ENCODE measurements at places on chromosomes 1 and 21. TPM values are rescaled to one million over a fixed set of nuclear protein-coding genes. Genes with fewer than 3 reads are reported as not detected.

- no peaks in the 10 kb centered on the region for H3K36me3 ChIP-seq
- no peak overlapping the region for H3K4me3 ChIP-seq
- DNase-seq: no peak
- H3K27me3 ChIP-seq: no peaks in the 10 kb centered on the region
- H3K27ac ChIP-seq: no peak overlapping the region
Observed at GRCh38 chr1:51305371-51305823, 25.0 kb downstream of the TTC39A start.

ZSWIM5 gene
- 0.62 TPM for total RNA-seq

A3GALT2 gene
- not detected for total RNA-seq

CCDC27 gene
- total RNA-seq: not detected

- peaks cover 10% of the 10 kb centered on the region for H3K4me1 ChIP-seq
- no peak overlapping the region for H3K4me3 ChIP-seq
- H3K27me3 ChIP-seq: no peaks in the 10 kb centered on the region
- no peak overlapping the region for H3K27ac ChIP-seq
- H3K36me3 ChIP-seq: peaks cover 17% of the 10 kb centered on the region
Observed at GRCh38 chr1:171801487-171801891, 20.0 kb downstream of the METTL13 start.

DNA sequence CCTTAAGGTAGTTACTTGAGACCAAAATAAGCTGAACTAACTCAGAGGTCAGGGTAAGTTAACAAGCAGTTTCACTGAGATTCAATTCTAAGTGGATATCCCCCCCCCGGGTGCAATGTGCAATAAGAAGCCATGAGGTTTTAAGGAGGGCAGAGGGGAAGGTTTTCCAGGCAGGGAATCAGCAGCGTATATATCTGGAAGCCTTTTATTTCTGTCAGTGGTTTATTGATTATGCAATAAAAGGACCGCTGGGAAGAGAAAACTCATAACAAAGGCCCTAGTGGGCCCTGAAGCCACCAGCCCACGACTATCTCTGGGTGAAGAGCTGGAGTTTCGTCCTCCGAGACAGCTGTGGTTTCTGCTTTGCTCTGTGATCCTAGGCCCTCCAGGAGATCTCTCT, 53.1 kb upstream of the CTPS1 start:
- no peaks in the 10 kb centered on the region for H3K4me1 ChIP-seq
- DNase-seq: no peak
- no peak overlapping the region for H3K27ac ChIP-seq
- peaks cover 5% of the 10 kb centered on the region for H3K27me3 ChIP-seq
- no peaks in the 10 kb centered on the region for H3K36me3 ChIP-seq

DNA sequence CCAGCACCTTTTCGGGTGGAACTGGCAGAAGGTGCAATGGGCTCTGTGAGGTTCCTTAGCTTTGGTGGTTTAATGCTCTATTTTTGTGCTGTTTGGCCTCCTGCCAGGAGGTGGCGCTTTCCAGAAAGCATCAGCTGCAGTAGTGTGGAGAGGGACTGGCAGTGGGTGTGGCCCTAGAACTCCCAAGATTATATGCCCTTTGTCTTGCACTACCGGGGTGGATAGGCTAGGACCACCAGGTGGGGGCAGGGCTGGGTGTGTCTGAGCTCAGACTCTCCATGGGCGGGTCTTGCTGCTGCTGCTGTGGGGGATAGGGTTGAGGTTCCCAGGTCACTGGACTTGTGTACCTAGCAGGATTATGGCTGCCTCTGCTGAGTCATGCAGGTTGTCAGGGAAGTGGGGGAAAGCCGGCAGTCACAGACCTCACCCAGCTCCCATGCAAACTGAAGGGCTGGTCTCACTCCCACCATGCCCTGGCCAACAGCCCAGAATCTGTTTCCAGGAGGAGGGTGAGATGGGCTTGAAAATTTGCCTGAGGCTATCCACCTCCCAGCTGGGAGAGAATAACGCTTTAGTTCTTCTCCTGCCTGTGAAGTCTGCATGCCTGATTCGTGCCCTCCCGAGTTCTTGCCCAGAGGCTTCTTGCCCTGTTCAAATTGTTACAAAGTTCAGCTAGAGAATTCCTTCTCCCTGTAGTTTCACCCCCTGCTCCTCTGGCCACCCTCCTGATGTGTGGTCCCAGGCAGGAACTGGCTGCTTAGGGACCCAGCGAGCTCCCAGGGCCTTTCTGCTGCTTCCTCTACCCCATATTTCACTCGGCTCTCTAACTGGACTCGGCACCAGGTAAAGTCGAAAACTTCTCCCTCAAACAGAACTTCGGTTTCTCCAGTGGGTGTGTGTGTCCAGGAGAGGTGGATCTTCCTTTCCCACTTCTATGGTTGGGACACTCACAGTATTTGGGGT, 76.5 kb upstream of the BTG3 start:
- H3K27ac ChIP-seq: no peak overlapping the region
- peak; percentile 21 for DNase-seq
- H3K4me3 ChIP-seq: no peak overlapping the region
- peaks cover 41% of the 10 kb centered on the region for H3K4me1 ChIP-seq
- H3K27me3 ChIP-seq: no peaks in the 10 kb centered on the region

DNA sequence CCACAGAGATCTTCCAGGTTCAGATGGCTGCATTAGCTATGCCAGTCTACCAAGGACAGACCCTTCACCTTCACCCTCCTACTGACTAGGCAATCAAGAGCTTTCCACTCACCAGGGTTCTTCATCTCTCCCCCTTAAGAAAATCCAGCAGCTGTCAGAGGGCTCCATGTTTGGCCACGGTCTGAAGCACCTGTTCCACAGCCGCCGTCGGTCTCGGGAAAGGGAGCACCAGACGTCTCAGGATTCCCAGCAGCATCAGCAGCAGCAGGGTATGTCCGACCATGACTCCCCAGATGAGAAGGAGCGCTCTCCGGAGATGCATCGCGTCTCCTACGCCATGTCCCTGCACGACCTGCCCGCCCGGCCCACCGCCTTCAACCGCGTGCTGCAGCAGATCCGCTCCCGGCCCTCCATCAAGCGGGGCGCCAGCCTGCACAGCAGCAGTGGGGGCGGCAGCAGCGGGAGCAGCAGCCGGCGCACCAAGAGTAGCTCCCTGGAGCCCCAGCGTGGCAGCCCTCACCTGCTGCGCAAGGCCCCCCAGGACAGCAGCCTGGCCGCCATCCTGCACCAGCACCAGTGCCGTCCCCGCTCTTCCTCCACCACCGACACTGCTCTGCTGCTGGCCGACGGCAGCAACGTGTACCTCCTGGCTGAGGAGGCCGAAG, 13.8 kb downstream of the TMCC2 start:
- no peaks in the 10 kb centered on the region for H3K36me3 ChIP-seq
- H3K27ac ChIP-seq: no peak overlapping the region
- H3K4me1 ChIP-seq: peaks cover 15% of the 10 kb centered on the region

GRCh38 chr1:199704231-199704630, 323.3 kb upstream of the NR5A2 start:
- H3K36me3 ChIP-seq: no peaks in the 10 kb centered on the region
- H3K27ac ChIP-seq: no peak overlapping the region
- H3K4me3 ChIP-seq: no peak overlapping the region
- no peaks in the 10 kb centered on the region for H3K4me1 ChIP-seq

GRCh38 chr1:22652881-22653316, at the start of gene C1QB:
Gene C1QB (plus strand): TSS chr1:22653236. CDS start chr1:22659463, 6,227 bp downstream.
- H3K27me3 ChIP-seq: peaks cover 2% of the 10 kb centered on the region
- no peaks in the 10 kb centered on the region for H3K4me1 ChIP-seq
- no peak for DNase-seq
- no peaks in the 10 kb centered on the region for H3K36me3 ChIP-seq
- H3K4me3 ChIP-seq: no peak within 1 kb of the TSS

IFI44 gene
- 187 TPM for total RNA-seq

GRCh38 chr1:33029921-33030320, 6.8 kb downstream of the AK2 start:
- H3K27ac ChIP-seq: no peak overlapping the region
- no peak overlapping the region for H3K4me3 ChIP-seq
- peaks cover 60% of the 10 kb centered on the region for H3K4me1 ChIP-seq

DNA sequence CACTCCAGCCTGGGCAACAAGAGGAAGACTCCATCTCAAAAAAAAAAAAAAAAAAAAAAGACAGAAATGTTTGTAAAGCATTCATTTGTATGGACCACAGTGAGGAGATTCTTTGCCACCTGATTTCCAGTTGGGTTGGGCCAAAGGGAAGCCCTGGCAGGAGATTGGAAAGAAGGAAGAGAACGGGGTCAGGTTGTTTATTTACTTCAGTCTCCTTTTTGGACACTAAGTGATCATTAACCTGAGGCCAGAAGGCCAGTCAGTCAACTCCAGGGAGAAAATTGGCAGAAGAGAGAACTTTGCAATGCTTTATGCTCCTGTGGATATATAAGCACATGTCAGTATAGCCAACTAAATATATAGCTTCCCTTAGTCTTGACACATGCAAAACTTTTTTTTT, 85.9 kb downstream of the NTMT2 start:
- no peak for DNase-seq
- no peak overlapping the region for H3K27ac ChIP-seq
- no peaks in the 10 kb centered on the region for H3K36me3 ChIP-seq
- H3K27me3 ChIP-seq: peaks cover 14% of the 10 kb centered on the region

NECTIN4 gene
- total RNA-seq: 0.15 TPM

DNA sequence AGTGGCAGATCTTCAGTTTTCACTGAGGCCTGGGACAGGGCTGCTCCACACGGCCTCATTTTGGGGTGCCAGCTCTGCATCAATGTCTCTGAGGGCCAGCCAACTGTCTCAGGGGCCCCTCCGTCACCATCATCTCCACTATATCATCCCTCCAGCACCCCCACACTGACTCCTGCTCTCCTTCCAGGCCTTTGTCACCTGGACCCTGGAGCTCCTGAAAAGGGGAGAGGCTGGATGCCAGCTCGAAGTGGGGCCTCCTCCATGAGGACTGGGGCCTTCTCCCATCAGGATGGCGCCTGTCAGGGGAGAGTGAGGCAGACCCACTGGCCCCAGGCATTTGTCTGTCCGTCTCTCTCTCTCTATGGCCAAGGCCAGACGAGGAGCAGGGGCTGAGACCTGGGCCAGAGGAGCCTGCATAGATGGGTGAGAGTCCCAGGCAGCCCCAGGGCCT, 44.7 kb upstream of the LRP8 start:
- no peaks in the 10 kb centered on the region for H3K27me3 ChIP-seq
- H3K4me3 ChIP-seq: no peak overlapping the region
- H3K36me3 ChIP-seq: peaks cover 2% of the 10 kb centered on the region
- peaks cover 17% of the 10 kb centered on the region for H3K4me1 ChIP-seq

PBX1 gene
- 0.12 TPM for total RNA-seq

DNA sequence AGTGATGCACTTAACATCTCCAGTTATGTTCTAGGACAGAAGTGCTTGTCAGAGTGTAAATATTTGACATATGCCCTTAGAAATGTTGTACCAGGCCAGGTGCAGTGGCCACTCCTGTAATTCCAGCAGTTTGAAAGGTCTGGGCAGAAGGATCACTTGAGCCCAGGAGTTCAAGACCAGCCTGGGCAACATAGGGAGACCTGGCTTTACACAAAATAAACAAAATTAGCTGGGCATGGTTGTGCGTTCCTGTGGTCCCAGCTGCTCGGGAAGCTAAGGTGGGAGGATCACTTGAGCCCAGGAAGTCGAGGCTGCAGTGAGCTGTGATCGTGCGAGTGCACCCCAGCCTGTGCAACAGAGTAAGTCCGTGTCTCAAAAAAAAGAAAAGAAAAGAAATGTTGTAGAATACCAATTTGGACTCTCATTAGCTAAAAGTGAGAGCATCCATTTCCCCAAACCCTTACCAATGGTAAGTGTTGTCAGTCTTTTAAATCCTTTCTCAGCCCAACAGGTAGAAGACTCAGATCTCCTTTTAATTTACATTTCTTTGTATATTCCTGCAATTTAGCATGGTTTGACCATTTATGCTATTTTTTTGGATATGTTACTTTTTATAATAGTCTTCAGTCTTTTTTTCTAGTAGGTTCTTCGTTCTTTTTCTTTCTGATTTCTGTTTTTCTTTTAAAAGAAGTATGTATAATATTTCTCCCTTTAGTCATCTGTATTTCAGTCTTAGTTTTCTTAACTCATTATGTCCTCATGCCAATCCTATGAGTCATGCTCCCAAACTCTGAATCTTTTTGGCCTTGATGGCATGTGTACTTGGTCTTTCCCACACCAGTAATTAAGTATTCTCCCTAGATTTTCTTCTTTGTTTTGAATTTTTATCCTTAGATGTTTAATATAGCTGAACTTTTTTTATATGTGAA, 74.4 kb downstream of the CAMTA1 start:
- H3K27ac ChIP-seq: no peak overlapping the region
- DNase-seq: no peak
- no peaks in the 10 kb centered on the region for H3K4me1 ChIP-seq
- no peak overlapping the region for H3K4me3 ChIP-seq
- H3K36me3 ChIP-seq: peaks cover 10% of the 10 kb centered on the region
- no peaks in the 10 kb centered on the region for H3K27me3 ChIP-seq

DNA sequence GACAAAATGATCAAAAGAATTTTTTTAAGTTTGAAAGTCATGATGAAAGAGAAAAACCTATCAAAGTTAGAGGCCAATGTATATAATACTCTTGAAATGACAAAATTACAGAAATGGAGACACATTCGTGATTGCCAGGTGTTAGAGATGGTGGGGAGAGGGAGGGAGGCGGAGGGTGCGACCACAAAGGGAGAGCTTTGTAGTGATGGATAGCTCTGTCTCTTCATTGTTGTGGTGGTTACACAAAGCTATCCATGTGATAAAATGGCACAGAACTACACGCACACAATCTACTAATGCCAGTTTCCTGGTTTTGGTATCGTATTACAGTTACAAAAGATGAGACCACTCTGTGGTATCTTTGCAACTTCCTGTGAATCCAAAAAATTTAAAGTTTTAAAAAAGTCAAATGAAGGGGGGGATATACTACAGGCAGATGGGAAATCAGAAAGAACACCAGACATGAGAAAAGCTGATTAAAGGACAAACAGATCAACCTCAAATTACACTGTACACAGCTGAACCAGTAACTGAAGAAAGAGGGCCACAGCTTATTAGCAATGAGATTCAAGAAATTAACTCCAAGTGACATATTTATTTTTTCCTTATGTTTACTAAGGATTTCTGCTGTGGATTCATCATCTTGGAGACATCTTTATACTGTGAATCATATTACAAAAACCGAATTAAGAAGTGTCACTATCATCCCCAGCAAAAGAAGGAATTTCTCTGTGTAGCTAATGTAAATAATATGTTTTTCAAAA, 199.1 kb downstream of the SLC45A1 start:
- no peaks in the 10 kb centered on the region for H3K27me3 ChIP-seq
- peaks cover 46% of the 10 kb centered on the region for H3K4me1 ChIP-seq

GRCh38 chr1:248388426-248388825, 12.9 kb downstream of the OR2T6 start:
- H3K27me3 ChIP-seq: no peaks in the 10 kb centered on the region
- H3K4me1 ChIP-seq: no peaks in the 10 kb centered on the region
- no peak overlapping the region for H3K27ac ChIP-seq

- no peaks in the 10 kb centered on the region for H3K27me3 ChIP-seq
- peak; percentile 81 for DNase-seq
- H3K4me1 ChIP-seq: peaks cover 91% of the 10 kb centered on the region
- H3K4me3 ChIP-seq: peak overlapping the region; percentile 65
- peak overlapping the region; percentile 92 for H3K27ac ChIP-seq
Observed at GRCh38 chr1:41673378-41673777, 188.9 kb upstream of the EDN2 start.

- no peak overlapping the region for H3K27ac ChIP-seq
- H3K4me3 ChIP-seq: no peak overlapping the region
- H3K27me3 ChIP-seq: peaks cover 2% of the 10 kb centered on the region
- no peak for DNase-seq
- H3K4me1 ChIP-seq: no peaks in the 10 kb centered on the region
Observed at GRCh38 chr1:10856863-10857598, 60.6 kb upstream of the CASZ1 start.

- H3K4me1 ChIP-seq: peaks cover 78% of the 10 kb centered on the region
- no peaks in the 10 kb centered on the region for H3K27me3 ChIP-seq
- no peak for DNase-seq
- peak overlapping the region; percentile 63 for H3K27ac ChIP-seq
- no peak overlapping the region for H3K4me3 ChIP-seq
Observed at GRCh38 chr1:15951341-15952153, 24.4 kb downstream of the ZBTB17 start.

All from activated CD4-positive, alpha-beta T cell treated with anti-CD3 and anti-CD28 coated beads, Interleukin-2, amount 10 ng/mL, durations not matched to agents 7 days and 5 days (primary cell).